ENCODE measurements at places on chromosomes 7 and 10. TPM values are rescaled to one million over a fixed set of nuclear protein-coding genes. Genes with fewer than 3 reads are reported as not detected.

The CLCN1 gene
- total RNA-seq, result not detected

The GFRA1 gene
- 0.36 TPM for total RNA-seq

The C7orf33 gene
- not detected for total RNA-seq

The UCMA gene
- total RNA-seq, result not detected

The ITGA8 gene
- total RNA-seq, result 10.1 TPM

The ANKRD7 gene
- not detected for total RNA-seq

The GDF2 gene
- not detected for total RNA-seq

The CALHM1 gene
- total RNA-seq, result not detected

Measured in cardiac atrium fibroblast (primary cell).